Bone marrow (tissue), 2 donors: ENCODE measurements at places on chromosomes 3 and 15.

- DNase-seq: no peak
Measured at GRCh38 chr3:132406587-132406986, 10.7 kb upstream of the DNAJC13 start.

- DNase-seq: no peak
Measured at GRCh38 chr15:48361685-48362084, 30.5 kb downstream of the DUT start.

GRCh38 chr3:142509079-142509478, 61.2 kb upstream of the XRN1 start:
- DNase-seq: no peak

DNA sequence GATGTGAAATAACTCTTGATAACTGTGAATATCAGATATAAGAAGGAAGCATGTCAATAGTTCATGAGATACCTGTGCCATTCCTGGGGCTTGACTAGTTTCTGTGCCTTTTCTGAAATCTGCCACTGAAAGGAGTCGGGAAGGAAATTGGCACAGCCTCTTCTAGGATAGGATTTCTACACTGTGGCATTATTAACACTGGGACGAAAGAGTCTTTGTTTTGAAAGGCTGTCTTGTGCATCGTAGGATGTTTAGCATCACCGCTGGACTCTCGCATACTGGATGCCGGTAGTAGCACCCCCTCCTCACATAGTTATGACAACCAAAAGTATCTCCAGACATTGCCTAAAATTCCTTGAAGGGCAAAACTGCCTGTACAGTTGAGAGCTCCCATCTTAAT, 77.9 kb upstream of the SAMMSON start:
- no peak for DNase-seq

DNA sequence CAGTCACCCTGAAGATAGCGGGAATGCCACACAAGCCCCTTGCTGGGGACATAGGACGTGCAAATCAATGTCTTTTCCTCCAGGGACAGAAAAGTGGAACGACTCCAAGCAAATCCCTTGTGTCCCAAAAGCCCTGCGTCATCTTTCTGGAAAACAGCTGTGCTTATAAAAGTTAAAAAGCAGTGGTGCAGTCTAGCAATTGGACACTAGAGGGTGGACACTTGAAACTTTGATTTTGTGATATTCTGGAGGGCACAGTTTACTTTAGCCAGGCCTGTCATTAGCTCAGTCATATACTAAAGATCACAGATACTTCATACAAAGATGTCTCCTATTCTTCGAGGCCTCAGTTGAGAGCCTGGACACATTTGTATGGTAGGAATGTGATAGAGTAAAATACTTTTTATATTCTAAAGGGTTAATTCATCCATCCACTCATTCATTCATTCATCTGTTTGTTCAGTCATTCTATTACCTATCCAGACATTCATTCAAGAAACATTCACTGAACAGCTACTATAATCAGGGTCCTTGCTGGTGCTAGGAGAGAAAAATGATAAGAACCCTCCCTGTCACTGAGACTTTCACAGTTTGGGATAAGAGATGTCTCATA, 63.8 kb upstream of the ANKRD34C start:
- DNase-seq: no peak

GRCh38 chr3:27353221-27353620, 16.0 kb downstream of the NEK10 start:
- no peak for DNase-seq
